Lower leg skin (tissue), 4 donors: ENCODE measurements at places on chromosomes 5 and 9.

GRCh38 chr9:24464319-24464951 is 81.3 kb downstream of the IZUMO3 start:
- no peak for DNase-seq

- DNase-seq = no peak
Measured at GRCh38 chr9:120683150-120683549, 31.1 kb downstream of the MEGF9 start.

- DNase-seq = no peak
Measured at GRCh38 chr5:10757043-10757442, 4.0 kb downstream of the DAP start.

DNA sequence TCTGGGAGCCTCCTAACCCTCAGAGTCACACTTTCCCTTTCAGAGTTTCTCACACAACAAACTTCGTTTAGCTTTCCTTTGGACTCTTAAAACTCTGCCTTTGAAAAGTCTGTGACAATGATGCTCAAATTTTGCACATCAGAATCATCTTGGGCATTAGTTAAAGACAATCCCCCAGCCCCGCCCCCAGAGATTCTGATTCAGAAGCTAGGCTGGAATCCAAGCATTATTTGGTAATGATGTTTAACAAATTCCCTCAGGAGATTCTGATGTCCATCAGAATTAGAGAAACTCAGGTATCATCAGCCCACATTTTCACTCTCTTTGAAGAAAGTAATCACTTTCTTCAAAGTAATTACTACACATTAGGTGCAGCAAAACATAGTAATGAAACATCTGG is 9.6 kb upstream of the PLPP1 start:
- DNase-seq = no peak

DNA sequence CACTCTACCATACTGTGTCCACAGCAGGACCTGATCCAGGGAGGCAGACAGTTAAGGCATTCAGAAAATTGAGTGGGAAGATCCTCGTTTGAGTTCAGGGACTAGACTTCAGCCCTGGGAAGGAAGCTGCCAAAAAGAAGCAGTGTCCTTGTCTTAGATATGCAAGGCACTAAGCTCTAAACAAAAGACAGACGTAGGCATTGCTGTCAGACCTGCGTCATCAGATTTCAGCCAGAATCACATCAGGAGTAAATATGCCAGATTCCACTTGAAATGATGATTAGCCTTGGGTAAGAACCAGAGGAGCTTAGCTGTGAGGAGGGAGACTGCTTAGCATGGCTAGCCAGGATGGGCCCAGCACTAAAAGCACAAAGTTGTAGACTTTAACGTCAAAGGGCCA is 56.7 kb downstream of the MAMDC2 start:
- no peak for DNase-seq

- DNase-seq = peak; percentile 42
Measured at GRCh38 chr9:87678650-87679355, 47.1 kb upstream of the CTSL start.

DNA sequence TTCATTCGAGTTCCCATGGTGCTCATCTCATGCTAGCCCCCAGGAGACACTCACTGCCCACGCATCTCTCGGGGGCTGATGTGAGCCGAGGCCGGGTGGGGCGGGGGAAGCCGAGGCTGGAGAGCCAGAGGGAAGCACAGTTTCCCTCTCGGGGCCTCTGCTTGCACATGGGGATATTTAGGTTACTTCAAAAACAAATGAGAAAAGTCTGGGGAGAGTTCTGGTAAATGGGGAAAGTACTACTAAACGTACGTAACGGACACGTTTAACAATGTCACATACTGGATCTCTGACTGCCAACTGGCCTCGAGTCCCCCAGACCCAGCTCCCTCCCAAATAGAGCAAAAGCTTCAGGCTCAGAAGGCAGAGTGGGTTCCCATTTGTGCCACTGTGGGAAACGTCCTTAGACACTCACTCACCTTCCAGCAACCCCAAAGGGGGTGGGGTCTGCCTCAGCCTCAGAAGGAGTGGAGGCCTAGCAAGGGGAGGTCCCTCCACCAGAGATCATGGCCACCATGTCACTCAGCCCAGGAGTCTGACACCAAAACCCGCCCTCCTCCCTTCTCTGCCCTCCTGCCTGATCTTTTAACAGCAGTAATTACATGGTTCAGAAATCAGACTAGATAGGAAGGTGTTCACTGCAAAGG is 33.8 kb upstream of the NTNG2 start:
- DNase-seq = no peak

DNA sequence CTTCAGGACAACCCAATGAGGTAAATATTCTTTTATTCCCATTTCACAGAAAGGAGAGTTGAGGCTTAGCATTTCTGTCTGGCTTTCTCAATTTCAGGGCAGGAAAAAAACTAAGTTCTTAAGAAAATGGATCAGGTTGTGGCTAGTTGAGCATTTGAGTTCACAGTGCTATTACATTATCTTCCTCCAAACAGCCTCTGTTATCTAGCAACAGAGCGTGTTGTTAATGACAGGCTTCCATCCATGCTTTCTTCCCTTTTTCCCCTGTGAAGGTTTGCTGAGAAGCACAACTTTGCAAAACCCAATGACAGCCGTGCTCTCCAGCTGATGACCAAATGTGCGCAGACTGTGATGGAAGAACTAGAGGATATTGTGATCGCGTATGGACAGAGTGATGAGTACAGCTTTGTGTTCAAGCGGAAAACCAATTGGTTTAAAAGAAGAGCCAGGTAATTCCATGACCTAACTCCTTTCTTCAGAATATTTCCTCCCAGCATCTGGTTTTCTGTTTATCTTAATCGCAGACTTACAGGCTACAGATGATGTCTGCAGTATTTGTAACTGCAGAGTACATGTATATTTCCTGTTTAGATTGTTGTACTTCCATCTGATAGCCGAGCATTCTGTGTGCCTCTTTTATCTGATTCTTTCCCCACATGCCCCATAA is 1.5 kb downstream of the THG1L start:
- DNase-seq = no peak

GRCh38 chr9:135023088-135023785 is 64.2 kb upstream of the OLFM1 start:
- no peak for DNase-seq

DNA sequence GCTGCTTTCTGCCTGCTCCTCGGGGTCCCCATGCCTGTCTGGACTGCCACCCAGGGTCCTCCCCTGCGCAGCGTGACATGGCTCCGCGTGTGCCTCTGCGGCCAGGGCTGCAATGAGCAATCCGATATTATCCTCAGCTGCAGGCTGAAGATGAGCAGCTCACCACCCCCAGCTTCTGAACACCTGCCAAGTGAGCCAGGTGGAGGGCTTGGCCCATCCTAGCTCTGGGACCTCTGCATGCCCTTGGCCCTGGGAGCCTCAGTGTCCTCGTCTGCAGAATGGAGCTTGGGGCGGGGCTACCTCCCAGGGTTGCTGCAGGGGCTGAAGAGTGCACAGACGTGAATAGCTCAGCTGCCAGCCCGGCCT is 4.1 kb upstream of the MYMK start:
- DNase-seq = no peak

GRCh38 chr5:107523029-107523680 is 147.6 kb downstream of the EFNA5 start:
- DNase-seq = no peak

- DNase-seq = no peak
Measured at GRCh38 chr5:69367697-69368279, 1.5 kb downstream of the AK6 start.

DNA sequence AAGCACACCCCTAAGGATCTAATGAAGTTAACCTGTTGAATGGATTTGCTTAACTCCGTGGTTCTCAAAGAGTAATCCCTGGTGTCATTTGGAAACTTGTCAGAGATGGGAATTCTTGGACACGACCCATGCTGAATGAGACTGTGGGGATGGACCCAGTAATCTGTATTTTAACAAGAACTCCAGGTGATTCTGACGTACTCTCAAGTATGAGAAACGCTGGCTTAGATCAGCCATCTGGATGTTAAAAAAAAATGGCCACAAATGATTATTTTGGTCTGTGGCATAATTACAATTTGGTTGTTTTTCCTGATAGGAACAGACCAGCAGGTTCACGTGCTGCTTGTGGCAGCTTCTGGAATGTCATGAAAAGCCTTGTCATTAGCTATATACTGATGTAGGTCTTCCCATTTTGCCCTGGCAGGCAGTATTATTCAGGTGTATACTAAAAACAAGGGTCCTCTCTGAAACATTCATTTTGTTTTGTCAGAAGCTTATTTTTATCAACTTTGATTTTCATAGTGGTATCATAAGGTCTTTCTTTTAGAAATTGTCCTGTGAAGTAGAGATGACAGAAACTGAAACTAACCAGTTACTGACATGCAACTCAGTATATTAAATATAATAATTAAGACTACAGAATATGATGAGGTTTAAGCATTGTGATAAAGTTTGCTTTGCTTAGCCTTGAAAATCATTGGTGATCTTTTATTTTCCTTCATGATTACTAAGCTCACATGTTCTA is 15.4 kb downstream of the CPEB4 start:
- DNase-seq = no peak
